ENCODE measurements at places on chromosomes 7 and 10.

- no peak for DNase-seq
Measured at GRCh38 chr7:22406715-22407114, 49.8 kb upstream of the RAPGEF5 start.

GRCh38 chr10:58360412-58361004, 24.7 kb upstream of the TFAM start:
- DNase-seq: no peak

DNA sequence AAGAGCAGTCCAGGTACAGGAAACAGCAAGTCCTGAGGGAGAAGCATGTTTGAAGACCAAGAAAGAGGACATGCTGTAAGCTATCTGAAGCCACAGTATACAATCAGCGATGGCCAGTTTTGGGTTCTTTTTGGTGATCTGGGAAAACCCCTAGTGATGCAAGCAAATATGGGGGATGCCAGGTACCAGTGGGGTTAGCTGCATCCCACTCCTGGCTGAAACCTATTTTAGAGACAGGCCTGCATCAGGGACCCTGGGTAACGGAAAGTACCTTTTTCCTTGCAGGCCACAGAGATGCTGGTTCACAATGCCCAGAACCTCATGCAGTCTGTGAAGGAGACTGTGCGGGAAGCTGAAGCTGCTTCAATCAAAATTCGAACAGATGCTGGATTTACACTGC, 32.9 kb downstream of the AP3M1 start:
- DNase-seq: no peak

DNA sequence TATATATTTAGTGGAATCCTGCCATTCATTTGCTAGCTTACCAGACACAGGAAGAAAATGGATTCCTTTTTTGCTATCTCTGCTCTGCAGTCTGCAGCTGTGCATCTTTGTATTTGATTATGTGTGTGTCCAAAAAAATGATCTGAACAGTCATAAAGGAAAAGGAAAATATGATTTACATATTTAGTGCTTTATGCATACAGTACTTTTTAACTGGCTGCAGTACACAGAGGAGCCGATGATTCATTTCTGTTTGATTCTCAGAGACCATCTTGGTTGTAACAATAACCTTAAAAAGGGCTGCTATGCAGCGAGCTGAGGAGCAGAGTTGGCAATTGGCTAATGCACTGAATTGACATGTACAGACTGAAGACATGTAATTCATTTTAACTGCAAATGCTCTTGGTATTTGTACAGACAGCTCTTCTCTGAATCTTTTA, 151.3 kb upstream of the FZD1 start:
- no peak for DNase-seq

DNA sequence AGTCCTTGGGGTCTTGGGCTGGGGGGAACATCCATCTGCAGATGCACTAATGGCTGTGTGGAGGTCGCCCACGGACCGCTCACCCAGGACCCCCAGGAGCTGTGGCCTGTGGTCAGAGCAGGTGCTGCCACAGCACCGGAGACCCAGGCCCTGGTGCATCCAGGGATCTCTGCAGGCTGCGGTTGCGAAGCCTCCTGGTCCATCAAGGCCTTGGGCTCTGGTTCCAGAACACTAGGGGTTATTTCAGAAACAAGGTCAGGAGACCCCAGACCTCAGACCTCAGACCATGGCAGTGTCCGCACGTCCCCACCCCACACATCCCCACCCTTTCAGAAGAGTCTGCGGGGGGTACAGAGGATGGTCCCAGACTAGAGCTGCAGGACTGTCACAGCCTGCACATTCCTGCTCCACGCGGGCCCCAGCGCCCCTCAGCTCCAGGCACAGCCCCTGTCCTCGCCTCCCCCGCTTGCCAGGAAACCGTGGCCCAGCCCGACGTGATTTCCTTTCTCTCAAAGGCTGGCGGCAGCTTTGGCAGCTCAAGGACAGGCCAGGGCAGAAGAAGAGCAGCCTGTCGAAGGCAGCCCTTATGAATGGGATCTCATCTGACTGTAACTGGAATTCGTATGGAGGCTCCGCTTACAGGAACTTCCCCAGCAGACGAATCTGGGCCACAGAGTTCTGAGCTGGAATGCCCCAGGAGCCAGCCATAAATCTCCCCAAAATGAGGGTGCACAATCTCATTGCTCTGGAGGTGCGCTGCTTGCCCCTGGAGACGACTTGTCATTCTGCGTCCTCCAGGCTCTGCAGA, 136.2 kb upstream of the RET start:
- no peak for DNase-seq

- no peak for DNase-seq
Measured at GRCh38 chr7:50962281-50962883, 179.7 kb upstream of the GRB10 start.

GRCh38 chr7:111752022-111752582, 189.8 kb upstream of the IMMP2L start:
- DNase-seq: peak; percentile 70

GRCh38 chr7:68269405-68269804, 1272.8 kb downstream of the TYW1 start:
- DNase-seq: no peak

- DNase-seq: no peak
Measured at GRCh38 chr7:149825567-149826343, 12.4 kb upstream of the ZNF862 start.

- no peak for DNase-seq
Measured at GRCh38 chr7:132735476-132735875, 159.2 kb upstream of the PLXNA4 start.

DNA sequence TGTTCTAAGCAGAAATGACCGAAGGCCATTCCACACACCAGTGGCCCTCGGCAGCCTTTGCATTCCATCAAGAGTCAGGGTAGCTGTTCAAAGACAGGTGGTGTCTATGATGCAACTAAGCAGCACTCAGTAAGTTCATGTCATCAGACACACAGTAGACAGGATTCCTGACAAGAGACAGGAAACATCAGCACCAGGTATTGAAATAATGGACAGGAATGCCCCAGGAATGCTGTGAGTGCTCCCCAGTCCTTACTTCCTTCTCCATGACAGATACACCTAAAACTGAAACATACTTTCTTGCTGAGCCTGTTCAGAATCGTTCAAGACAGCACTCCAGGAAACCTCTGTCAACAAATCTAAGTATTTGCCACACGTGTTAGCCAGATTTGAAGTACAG, 204.4 kb downstream of the TPST1 start:
- DNase-seq: no peak

- no peak for DNase-seq
Measured at GRCh38 chr7:134333943-134334342, 17.2 kb upstream of the SLC35B4 start.

GRCh38 chr10:87702260-87702972, 42.7 kb downstream of the PAPSS2 start:
- no peak for DNase-seq

DNA sequence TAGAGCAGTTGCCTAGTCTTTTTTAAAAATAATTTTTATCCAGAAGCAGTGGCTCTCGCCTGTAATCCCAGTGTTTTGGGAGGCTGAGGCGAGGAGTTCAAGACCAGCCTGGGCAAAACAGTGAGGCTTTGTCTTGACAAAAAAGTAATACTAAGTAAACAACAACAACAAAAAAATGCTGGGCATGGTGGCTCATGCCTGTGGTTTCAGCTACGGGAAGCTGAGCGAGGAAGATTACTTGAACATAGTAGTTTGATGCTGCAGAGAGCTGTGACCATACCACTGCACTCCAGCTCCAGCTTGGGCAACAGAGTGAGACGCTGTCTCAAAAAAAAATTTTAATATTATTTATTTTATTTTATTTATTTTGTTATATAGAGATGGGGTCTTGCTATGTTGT, 31.3 kb upstream of the TPST1 start:
- no peak for DNase-seq

DNA sequence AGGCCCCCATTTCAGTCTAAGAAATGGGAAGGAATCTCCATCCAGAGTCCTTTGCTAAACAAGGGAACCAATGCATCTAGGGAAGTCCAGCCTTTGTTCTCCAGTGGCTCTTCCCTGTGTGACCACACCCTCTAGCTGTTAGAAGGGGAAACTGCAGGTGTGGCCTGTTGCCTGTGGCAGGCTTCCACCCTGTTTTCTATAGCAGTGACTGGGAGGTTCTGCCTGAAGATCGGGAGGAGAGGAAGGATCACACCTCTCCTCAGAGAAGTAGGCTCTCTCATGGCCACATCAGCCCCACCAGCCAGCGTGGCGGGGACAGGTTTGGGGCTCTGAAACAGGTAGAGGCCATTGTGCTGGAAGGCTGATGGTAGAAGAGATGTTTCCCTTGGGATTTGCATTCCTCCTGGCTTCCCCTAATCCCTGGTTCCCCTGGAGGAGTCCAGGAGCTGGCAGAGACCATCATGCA, 47.7 kb upstream of the TRIM8 start:
- peak; percentile 22 for DNase-seq

Data from stimulated activated CD4-positive, alpha-beta T cell treated with anti-CD3 and anti-CD28 coated beads, Interleukin-2, amount 100 ng/mL, for 24 hours (primary cell).